ENCODE measurements at places on chromosomes 1 and 21.
A peak's percentile ranks its signal among the peaks of the same experiment; 100 is the strongest.

GRCh38 chr1:91819038-91819788 lies 66.7 kb downstream of the TGFBR3 start:
- DNase-seq: no peak

DNA sequence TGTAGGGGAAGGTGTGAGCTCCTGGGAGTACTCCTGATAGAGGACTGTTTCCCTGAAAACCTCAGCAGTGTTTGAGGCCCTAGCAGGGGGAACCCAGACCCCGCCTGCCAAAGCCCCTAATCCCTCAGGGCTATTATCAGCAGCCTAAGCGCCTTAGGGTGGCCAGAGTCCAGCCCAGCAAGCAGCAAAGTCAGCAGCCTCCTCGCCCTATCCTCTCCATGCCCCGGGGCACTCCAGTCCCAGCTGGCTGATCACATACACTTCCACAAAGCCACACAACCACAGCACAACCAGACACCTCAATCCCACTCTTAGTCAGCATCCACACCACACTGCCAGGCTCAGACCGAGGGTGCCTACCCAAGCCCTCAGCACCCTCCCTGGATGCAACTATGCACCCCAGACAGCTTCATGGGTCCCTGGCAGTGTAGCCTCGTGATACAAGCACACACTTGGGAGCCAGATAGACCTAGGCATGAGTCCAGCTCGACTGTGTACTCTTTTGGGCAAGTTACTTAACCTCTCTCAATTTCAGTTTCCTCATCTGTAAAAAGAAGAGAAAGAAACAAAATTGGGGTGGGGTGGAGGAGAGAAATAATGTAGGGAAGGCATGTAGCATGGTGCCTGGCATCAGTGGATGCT lies 7.1 kb downstream of the IGSF9 start:
- DNase-seq: no peak

DNA sequence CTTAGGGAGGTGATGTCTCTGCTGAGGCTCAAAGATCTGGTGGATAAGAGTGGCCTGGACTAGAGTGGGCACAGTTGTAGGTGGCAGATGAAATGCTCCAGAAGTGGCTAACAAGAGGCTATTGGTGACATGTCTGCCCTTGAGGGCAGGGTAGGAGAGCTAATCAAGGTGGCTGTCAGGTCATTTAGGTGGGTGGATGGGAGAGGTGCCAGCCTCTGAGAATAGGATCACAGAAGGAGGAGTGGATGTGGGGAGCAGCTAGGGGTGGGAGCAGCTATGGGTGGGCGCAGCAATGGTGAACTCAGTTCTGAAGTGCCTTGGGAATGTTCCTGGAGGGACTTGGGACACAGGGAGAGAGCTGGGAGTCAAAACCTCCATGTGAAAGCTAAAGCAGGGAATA lies 142.0 kb upstream of the GRIK3 start:
- no peak for DNase-seq

DNA sequence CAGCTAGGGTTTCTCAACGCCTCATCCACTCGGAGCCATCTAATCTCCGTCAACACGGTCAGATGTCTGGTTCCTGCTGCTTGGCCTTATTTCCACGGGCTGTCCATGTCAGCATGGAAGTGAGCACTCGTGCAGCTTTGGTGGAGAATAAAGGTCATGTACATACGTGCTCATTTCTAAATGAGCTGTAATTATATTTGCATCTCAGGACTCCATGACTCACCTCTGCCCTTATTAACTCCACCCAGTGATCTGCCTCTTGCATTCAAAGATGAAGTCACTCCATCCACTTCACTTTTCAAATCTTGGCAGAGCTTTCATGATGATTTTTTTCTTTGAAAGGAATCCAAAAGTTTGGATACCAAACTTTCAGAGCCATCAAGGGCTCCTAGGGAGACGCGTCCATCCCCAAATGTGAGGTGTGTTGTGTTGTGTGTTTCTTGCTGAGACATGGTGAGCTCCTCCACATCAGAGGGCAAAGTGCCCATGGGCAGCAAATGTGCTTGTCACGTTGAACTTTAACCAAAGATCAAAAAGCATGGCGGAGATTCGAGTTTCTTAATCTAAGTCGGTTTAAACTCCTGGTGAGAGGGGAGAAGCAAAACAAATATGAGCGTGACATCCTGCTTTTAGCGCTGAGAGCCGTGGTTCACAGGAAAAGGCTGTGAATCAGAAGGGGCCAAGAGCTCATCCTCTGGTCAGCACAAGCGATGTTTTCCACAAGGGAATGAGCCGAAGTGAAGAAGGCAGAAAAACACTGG lies 68.6 kb upstream of the ERRFI1 start:
- DNase-seq: no peak

- no peak for DNase-seq
Observed at GRCh38 chr1:153573351-153573750, 7.7 kb upstream of the S100A2 start.

GRCh38 chr21:46216132-46216747 lies 12.3 kb downstream of the LSS start:
- DNase-seq: no peak

DNA sequence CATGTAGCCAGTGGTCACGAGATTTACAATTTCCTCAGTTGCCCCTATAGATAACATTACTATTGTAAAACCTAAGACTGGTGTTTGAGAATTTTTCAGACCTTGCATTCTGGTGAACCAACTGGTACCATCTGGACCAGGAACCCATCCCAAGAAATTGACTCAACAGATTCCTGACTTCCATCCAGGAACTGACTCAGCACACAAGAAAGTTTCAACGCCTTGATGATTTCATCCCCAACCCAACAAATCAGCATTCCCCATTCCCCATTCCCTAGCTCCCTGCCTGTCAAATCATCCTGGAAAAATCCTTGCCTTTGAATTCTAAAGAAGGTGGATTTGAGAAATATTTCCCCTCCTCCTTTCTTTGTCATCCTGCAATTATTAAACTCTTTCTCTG lies 529.8 kb upstream of the PRMT6 start:
- DNase-seq: no peak

GRCh38 chr21:45427331-45428271 lies 22.6 kb downstream of the COL18A1 start:
- peak; percentile 91 for DNase-seq
